SJCRH30 (cell line): ENCODE measurements at places on chromosomes 2 and 18.

DNA sequence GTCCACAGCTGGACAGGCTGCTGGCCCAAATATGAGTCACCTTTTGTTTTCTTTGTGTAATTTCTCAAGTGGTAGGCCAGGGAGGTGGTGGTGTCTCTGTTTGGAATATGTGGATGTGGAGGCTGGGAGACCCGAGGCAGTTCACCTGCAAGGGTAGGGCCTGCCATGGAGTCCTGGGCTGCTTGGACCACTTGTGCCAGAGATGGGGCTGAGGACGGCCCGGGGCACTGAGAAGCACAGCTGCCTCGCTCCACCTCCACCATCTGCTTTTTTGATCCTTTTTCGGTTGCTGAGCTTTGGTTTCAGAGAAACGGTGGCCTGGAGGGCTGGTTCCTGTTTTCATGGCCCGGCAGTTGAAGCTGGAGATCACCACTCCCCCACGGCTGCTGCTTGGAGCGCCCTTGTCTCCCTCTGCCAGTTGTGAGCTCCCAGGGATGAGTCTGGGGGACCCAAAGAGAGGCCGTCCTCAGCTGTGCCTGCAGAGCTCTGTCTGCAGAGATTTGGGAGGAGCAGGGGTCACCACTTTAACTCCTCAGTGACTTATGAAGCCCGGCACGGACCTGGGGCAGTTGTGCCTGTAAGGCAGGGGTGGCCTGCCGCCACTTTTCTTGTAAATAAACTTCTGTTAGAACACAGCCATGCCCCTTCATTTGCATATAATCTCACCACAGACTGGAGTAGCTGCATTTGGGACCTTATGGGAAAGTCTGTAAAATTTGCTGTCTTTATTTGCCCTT, 67.6 kb upstream of the MCFD2 start:
- DNase-seq = peak; percentile 35

GRCh38 chr2:73243884-73244570, 9.9 kb downstream of the CCT7 start:
- DNase-seq = peak; percentile 67

DNA sequence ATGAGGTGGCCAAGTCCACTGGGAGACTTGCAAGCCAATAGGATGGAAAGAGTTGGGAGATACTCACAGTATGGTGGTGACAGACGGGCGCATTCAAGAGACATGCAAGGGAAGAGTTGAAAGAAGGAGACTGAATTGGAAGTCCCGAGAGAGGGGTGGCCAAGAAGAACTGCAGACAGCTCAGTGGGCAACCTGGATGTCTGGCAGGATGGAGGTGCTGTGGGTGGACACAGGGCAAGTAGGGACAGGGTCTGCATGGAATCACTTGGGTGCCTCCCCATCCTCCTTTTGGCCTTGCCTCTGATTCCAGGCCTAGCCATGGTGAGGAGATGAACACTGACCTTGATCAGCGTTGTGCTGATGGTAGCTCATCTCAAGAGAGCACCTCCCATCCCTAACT, 235.7 kb upstream of the COPS8 start:
- no peak for DNase-seq

GRCh38 chr2:222468346-222468745, 44.0 kb downstream of the SGPP2 start:
- DNase-seq = peak; percentile 51

- no peak for DNase-seq
Measured at GRCh38 chr2:64276417-64277095, 132.3 kb upstream of the PELI1 start.

DNA sequence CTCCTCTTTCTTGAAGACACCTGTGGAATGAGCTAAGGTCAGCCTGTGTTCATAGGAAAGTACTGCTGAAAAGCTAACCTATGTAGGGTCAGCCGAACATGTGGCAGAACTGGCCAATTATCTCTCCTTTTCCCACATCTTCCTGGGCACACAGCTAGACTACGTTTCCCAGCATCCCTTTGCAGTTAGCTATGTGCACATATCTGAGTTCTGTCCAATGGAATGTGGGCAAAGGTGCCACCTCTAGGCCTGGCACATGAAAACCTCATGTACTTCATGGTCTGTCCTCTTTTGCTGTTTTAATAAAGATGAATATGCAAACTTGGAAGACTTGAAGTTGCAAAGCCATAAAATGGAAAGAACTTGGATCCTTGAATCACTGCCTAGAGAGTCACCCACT, 352.6 kb downstream of the TNS1 start:
- DNase-seq = no peak

DNA sequence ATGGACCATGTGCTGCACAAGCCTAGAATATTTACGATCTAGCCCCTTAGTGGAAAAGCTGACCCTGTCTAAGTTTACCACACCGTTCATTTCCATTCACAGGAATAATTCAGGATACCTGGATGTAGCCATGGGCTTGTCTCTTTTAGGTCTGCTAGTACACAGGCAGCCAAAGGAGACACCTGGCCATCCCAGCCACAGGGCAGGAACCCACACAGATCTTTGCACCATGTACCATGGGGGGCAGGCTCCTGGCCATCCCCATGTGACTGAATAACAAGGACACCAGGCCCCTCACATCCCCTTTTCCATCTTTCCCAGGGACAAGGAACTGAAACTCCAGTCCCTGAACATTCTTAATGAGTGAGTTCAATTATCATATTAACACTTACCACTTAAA, 467.3 kb upstream of the MYT1L start:
- DNase-seq = no peak

DNA sequence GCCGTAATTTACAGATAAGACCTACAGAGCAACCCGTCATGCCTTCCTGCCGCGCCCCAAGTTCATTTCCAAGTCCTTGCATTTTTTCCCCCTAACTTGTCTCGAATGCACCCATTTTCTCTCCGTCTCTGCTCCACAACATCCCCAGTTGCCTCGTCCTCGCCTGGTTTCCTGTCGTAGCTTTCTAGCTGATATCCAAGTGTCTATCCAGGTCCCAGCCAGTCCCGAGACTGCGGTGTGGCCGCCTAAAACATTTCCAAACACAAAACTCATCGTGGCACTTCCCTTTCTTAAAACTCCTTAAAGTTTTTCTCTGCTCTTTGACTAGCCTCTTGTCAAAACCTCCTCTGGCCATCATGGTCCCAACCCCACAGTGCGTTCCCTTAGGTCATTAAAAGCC, 1.2 kb upstream of the BARD1 start:
- peak; percentile 10 for DNase-seq

GRCh38 chr18:59051470-59052165, 88.1 kb upstream of the SEC11C start:
- DNase-seq = no peak

- no peak for DNase-seq
Measured at GRCh38 chr2:242030858-242031257, 161.3 kb downstream of the RTP5 start.

- DNase-seq = no peak
Measured at GRCh38 chr2:57711991-57712390, 334.6 kb upstream of the VRK2 start.

GRCh38 chr2:173962583-173963110, 2.5 kb downstream of the SP3 start:
- no peak for DNase-seq

- DNase-seq = no peak
Measured at GRCh38 chr2:238450440-238450861, 23.7 kb downstream of the ASB1 start.

- DNase-seq = no peak
Measured at GRCh38 chr18:10455726-10456453, 1.5 kb downstream of the APCDD1 start.

- DNase-seq = no peak
Measured at GRCh38 chr2:145728511-145728910, 1208.6 kb upstream of the ZEB2 start.

- DNase-seq = no peak
Measured at GRCh38 chr2:45001869-45002385, 7.3 kb downstream of the SIX2 start.

DNA sequence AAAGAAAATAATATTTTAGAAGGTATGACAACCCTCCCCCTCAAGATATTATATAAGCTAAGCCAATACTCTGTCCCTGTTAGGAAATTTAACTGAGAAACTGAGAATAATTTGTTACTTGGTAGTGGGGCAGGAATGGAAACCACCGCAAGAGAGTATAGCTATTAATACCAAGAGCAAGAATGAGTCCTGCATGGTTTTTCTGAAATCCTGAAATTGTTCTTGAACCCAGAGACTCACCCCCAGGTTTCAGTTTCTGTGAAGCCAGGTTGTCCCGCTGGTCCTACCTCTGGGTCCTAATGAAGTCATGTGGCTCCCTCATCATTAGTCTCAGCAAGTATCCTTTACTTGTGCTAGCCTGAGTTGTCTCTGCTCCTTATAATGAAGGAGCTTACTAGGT, 671.0 kb upstream of the ACVR2A start:
- no peak for DNase-seq

DNA sequence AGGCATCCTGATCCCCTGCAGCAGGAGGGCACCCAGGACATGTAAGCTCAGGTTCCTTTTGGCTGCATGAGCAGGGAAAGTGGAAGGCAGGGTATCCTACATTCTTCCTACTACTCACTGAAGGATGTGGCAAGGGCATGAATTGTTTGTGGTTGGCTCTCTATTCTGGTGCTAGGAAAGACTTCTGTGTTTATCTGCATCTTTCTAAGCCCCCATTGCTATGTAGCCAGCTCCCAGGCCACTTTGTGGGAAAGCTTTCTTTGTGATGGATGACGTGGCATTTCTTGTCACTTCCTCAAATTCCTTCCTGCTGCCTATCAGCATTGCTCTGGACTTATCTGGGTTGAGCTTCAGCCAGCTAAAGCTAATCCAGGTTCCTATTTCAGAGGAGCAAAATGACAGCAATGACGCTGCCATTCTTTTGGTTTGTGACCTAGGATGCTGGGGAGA, 46.2 kb downstream of the MEIS1 start:
- peak; percentile 23 for DNase-seq

DNA sequence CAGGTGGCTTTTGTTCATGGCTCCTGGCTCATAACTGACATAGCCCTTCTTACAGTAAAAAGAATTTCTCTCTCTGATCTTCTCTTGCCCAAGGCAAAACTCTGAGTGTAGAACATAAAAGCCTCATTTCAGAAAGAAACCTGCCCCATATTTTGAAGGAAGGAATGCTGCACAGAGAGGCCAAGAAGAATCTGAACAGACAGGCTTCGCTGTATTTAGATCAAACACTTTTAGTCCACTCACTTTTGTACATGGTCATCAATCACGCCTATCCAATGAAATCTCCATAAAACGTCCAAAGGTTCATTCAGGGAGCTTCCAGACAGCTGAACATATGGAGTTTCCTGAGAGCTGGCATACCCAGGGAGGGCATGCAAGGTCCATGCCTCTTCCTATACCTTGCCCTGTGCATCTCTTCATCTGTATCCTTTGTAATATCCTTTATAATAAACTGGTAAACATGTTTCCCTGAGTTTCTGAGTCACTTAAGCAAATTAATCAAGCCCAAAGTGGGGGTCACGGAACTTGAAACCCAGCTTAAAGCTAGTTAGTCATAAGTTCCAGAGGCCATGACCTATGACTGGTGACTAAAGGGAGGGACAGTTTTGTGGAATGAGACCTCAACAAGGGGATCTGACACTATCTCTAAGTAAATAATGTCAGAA, 62.5 kb upstream of the TMEM247 start:
- DNase-seq = no peak

GRCh38 chr2:201574766-201575165, 68.5 kb downstream of the TMEM237 start:
- no peak for DNase-seq
